Bronchial epithelial cell (primary cell): ENCODE measurements at places on chromosomes 5 and 9. TPM values are rescaled to one million over a fixed set of nuclear protein-coding genes. Genes with fewer than 3 reads are reported as not detected.

DNA sequence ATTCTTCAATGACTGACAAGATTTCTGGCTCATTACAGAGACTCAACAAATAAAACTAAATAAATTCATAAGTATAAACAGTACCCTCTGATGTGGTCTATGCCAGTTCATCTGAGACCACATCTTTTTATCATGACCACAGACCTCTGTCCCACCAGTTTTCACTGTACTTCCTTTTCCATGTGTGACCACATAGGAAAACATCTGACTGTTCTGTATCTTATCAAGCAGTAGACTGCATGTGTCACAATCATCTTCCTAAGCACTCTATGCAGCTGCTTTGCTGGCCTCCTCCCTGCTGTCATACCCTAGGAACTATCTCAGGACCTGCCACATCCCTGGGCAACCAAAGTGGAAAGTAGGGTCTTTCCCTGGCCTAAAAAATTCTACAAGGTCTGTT lies 205.0 kb upstream of the ZNF462 start:
- no peak for DNase-seq

DNA sequence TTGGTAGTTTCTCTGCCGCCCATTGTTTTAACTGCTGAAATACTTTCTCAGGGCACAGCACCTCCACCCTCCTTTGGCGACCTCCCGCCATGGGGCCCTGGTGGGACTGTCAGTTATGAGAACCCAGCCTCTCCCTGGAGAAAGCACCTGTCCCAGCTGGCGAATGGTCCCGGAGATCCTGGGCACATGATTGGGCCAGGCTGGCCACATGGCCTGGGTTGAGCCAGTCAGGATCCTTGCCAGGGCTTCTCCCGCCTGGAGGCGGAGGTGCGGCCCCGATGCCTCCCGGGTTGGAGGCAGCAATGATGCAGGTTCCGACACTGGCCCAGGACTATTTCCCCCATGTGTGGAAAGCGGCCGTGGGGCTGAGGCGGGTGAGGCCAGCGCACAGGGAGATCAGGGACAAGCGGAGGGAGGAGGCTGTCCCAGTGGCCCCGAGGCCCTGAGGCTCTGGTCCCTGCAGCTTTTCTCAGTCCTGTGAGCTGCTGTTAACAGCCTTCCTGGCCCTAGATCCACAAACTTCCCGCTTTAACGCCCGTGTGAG lies 13.6 kb downstream of the UNC5A start:
- DNase-seq, result no peak

DNA sequence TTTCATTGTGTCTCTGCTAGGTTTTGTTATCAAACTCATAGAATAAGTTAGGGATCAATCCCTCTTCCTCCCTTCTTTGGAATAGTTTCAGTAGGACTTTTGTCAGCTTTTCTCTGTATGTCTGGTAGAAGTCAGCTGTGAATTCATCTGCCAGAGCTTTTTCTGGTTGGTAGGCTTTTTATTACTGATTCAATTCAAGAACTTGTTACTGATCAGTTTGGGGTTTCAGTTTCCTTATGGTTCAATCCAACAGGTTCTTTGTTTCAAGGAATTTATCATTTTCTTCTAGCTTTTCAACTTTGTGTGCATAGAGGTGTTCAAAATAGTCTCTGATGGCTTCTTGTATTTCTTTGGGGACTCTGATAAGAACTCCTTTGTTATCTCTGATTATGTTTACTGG lies 221.7 kb downstream of the FGF10 start:
- no peak for DNase-seq

DNA sequence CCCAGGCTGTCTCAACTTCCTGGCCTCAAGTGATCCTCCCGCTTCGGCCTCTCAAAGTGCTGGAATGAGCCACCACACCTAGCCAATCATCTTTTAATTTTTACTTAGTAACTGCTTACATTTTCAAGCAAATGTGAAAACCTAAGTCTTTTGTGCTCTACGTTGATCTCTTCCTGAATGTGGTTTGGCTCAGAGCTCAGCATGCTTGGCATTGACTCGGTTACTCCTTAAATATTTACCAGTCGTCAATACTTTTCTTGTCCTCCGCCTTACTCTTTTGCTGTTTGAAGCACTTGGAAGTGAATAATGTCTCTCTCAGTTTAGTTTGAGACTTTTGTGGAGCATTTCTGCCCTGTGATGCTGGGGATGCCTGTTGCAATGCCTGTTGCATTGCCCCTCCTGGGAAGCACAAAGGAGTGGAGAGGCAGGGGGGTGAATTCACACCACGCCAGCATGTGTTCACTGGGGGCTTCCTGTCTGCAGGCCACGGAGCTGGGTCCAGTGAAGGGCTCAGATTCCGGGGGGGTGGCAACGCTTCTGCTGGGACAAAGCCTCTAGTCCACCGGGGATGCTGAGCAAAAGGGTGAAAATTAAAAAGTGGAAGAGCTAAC lies 13.1 kb upstream of the TENT4A start:
- DNase-seq, result no peak

DNA sequence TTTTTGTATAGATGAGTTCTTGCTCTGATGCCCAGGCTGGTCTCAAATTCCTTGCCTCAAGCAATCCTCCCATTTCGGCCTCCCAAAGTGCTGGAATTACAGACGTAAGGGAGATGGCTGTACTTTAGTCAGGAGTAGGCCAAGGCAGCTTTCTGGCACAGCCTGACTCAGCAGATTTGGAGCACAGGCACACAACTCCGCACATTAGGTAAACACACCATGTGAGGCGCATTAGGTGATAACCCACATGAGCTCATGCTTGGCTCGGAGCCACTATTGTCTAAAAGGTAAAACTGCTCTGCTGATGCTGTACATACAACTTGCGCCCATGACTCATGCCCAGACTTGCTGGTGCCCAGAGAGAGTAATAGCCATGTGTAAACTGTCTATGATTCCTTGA lies 1157.9 kb downstream of the TAF11L14 start:
- DNase-seq, result peak; percentile 99

- no peak for DNase-seq
Measured at GRCh38 chr9:80952363-80952922, 736.9 kb downstream of the TLE1 start.

DNA sequence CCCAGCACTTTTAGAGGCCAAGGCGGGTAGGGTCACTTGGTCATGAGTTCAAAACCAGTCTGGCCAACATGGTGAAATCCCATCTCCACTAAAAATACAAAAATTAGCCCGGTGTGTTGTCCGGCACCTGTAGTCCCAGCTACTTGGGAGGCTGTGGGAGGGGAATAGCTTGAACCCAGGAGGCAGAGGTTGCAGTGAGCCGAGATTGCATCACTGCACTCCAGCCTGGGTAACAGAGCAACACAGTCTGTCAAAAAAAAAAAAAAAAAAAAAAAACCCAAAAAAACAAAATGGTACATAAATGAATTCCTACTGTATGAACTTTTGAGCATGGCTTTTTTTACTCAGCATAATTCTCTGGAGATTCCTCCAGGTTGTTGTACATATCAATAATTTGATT lies 37.6 kb upstream of the PCAT7 start:
- no peak for DNase-seq

- DNase-seq, result no peak
Measured at GRCh38 chr5:16418471-16418922, 47.1 kb downstream of the ZNF622 start.

GRCh38 chr9:70390933-70391341 lies 23.5 kb downstream of the KLF9 start:
- peak; percentile 14 for DNase-seq

Gene FRMD3
- total RNA-seq, result under 0.01 and 0.51 TPM in 2 replicates

Gene LCN12
- 0.13 TPM in 1 of 2 replicates, not detected in the other for total RNA-seq

Gene MYMK
- total RNA-seq, result not detected in 2 replicates

Gene PIP5K1B
- total RNA-seq, result 2.9 and 5.9 TPM in 2 replicates

Gene DAPK1
- 0.64 and 0.79 TPM in 2 replicates for total RNA-seq
